Hepatocyte (in vitro differentiated cells): ENCODE measurements at places on chromosomes 4 and X. TPM values are rescaled to one million over a fixed set of nuclear protein-coding genes. Genes with fewer than 3 reads are reported as not detected.

DNA sequence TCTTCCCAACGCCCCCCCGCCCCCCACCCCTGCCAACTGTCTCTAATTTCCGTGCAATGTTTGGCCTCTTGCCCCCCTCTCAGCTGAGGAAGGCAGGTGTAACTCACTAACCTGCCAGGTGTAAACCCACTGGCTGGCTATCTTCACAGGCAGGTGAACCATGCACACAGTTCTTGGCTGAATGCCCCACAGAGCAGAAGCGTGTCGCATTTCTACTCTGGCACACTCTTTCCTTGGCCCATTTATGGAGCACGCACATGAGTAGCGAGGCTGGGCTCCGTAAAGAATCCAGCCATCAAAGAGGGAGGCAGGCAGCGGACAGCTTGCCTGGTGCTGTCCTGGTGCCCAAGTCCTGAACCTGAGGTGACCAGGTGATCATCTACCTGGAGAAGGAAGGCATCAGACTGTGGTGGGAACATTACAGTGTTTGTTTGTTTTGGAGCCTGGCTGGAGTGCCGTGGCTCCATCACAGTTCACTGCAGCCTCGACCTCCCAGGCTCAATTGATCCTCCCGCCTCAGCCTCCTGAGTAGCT, 39.2 kb upstream of the CRMP1 start:
- H3K4me1 ChIP-seq = no peaks in the 10 kb centered on the region
- no peaks in the 10 kb centered on the region for H3K36me3 ChIP-seq
- peaks cover 12% of the 10 kb centered on the region for H3K27me3 ChIP-seq
- no peak for DNase-seq
- H3K4me3 ChIP-seq = no peak overlapping the region

DNA sequence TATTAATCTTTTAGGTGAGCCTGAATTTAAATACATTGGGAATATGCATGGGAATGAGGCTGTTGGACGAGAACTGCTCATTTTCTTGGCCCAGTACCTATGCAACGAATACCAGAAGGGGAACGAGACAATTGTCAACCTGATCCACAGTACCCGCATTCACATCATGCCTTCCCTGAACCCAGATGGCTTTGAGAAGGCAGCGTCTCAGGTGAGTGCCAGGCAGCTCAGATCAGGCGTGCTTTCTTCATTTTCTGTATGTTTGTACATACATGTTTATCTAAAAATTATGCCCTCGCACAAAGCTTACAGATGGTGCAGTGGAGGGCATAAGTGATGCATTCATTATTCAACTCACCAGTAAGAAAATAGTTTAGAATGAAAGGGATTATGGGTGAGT, 85.6 kb downstream of the CPE start:
- no peaks in the 10 kb centered on the region for H3K4me1 ChIP-seq
- no peaks in the 10 kb centered on the region for H3K27me3 ChIP-seq
- H3K4me3 ChIP-seq = no peak overlapping the region
- H3K27ac ChIP-seq = no peak overlapping the region
- H3K36me3 ChIP-seq = no peaks in the 10 kb centered on the region
- DNase-seq = no peak

DNA sequence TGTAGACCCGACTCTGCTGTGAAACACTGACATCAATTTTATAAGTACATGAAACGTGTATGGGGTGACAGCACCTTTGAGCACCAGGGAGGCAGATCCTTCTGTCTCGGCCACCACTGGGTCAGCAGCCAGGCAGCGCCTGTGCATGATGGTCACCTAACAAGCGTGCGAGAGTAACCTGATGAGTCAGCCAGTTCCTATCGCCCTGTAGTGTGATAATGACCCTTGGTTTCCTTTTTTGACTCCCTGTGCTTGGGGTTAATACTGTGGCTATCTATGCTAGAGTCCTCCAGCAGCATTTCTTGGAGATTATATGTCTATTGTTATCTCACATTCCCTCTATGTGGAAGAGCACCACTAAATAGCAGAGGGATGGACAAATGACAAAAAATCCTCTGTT, 101.6 kb downstream of the NPNT start:
- peaks cover 11% of the 10 kb centered on the region for H3K4me1 ChIP-seq
- H3K27me3 ChIP-seq = no peaks in the 10 kb centered on the region
- no peak overlapping the region for H3K4me3 ChIP-seq
- H3K27ac ChIP-seq = peak overlapping the region; percentile 53

DNA sequence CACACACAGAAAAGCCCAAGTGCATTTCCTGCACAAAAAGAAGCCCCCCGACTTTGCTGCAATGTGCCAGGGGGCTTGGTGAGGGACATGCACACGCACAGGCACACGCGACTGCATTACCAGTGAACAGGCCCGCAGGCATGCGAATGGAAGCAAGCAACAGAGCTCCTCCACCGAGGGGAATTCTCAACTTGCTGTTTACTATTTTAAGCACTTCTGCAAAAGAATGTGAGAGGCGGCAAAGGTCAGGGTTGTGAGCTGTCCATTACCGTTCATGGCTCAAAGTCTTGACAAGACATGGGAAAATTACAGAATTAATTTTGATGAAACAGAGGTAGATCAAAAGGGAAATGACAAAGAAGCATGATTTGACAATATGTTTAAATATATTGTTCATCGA, 342.5 kb upstream of the NOCT start:
- H3K36me3 ChIP-seq = no peaks in the 10 kb centered on the region
- H3K4me3 ChIP-seq = no peak overlapping the region
- no peaks in the 10 kb centered on the region for H3K27me3 ChIP-seq
- no peak for DNase-seq

DNA sequence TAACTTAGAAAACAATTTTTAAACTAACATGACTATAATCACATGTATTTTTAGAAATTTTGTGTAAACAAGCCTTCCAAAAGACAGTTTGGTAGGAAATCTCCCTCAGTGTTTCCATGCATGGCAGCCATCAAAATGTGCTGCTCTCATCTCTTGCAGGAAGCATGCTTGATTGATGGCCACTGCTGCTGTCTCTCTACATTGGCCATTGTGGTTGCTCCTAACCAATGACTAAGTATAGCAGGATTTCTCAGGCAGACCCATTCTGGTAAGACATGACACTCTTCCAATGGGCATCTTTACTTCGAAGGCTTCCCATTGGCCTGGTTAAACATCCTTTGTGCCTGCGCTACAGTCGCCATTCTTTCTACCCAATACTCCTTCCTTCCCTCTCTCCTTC, 78.9 kb upstream of the GUCY1A1 start:
- no peak overlapping the region for H3K27ac ChIP-seq
- no peak overlapping the region for H3K4me3 ChIP-seq
- no peaks in the 10 kb centered on the region for H3K4me1 ChIP-seq
- DNase-seq = no peak

- no peaks in the 10 kb centered on the region for H3K27me3 ChIP-seq
- no peak overlapping the region for H3K4me3 ChIP-seq
- DNase-seq = no peak
- H3K36me3 ChIP-seq = no peaks in the 10 kb centered on the region
- H3K27ac ChIP-seq = no peak overlapping the region
Observed at GRCh38 chr4:3524920-3525319, 7.3 kb downstream of the LRPAP1 start.

GRCh38 chr4:38832624-38833528, 23.7 kb downstream of the TLR6 start:
- H3K4me3 ChIP-seq = no peak overlapping the region
- no peak for DNase-seq
- H3K36me3 ChIP-seq = no peaks in the 10 kb centered on the region
- H3K4me1 ChIP-seq = no peaks in the 10 kb centered on the region

DNA sequence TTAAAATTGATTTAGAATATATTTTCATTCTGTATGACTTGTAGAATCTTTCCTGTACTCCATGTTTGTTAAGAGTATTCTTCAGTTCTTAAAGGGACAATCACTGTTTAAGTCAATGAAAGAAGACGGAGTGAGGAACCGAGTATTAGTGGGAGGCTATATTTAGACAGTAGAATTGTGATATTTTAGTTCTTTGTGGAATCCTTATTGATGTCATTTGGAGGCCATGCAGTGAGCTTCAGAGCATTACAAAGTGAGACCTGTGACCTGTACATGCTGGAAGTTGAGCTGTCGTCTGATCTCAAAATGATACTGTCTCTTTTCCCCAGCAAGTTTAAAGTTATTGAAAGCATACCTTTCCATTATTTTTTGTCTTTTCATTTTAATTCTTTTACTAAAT, 394.7 kb downstream of the GALNTL6 start:
- H3K36me3 ChIP-seq = no peaks in the 10 kb centered on the region
- no peaks in the 10 kb centered on the region for H3K4me1 ChIP-seq
- DNase-seq = no peak
- H3K27ac ChIP-seq = no peak overlapping the region
- H3K4me3 ChIP-seq = no peak overlapping the region

DNA sequence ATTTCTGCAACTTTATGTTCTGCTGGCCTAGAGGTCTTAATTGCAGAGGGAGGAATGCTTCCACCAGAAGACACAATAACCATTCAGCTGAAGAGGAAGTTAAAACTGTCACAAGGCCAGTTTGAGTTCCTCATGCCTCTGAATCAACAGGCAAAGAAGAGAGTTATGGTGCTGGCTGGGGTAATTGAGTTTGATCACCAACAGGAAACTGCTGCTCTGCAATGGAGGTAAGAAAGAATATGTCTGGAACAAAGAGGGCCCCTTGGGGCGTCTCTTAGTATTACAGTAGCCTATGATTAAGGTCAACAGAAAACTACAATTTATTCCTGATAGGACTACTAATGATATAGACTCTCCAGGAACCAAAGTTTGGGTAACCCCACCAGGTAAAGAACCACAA, 744.0 kb downstream of the FSTL5 start:
- no peaks in the 10 kb centered on the region for H3K36me3 ChIP-seq
- no peaks in the 10 kb centered on the region for H3K4me1 ChIP-seq
- DNase-seq = peak; percentile 27

GRCh38 chr4:43243433-43244116, 351.1 kb downstream of the GRXCR1 start:
- no peaks in the 10 kb centered on the region for H3K36me3 ChIP-seq
- no peaks in the 10 kb centered on the region for H3K4me1 ChIP-seq
- no peak for DNase-seq
- no peak overlapping the region for H3K4me3 ChIP-seq
- no peak overlapping the region for H3K27ac ChIP-seq

DNA sequence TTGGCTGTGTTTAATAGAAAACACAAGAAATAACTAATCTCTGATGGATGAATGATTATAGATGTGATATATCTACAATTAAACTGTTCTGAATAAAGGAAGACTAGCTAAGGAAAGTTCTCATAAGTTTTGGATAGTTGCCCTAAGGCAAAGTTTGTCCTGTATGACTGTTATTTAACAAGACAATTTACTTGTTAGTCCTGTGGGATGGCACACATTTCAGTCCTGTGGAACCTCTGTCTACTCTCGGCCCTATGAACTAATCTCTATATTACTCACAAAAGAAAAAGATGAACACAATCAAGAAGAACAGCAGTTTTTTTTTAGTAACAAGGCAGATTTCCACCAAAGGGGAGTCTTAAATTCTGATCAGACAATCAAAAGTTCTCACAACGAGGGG, 314.6 kb downstream of the CCSER1 start:
- H3K27ac ChIP-seq = no peak overlapping the region
- no peak for DNase-seq
- H3K27me3 ChIP-seq = no peaks in the 10 kb centered on the region
- H3K4me1 ChIP-seq = peaks cover 6% of the 10 kb centered on the region

DNA sequence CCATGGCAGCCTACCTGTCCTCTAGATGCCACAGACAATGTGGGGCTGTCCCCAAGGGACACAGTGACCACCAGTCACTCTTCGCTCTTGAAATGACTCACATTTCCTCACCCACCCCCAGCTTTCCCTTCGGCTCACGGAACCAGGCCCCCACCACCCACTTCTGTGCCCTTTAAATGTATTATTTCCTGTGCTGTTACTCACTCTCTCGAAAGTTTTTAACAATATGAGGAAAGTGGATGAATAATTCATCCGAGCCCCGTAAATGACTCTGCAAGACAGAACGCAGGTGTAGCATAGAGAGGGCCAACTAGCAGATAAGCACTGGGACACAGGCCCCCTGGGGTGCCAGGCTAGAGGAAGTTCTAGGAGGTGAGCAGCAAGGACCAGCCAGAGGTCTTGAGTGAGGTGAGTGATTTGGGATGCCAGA, 179.5 kb upstream of the TBL1X start:
- no peak overlapping the region for H3K4me3 ChIP-seq
- DNase-seq = no peak
- H3K27ac ChIP-seq = no peak overlapping the region
- H3K27me3 ChIP-seq = no peaks in the 10 kb centered on the region

LUZP4 gene
- polyA plus RNA-seq = not detected in 2 replicates

TCP11X2 gene
- polyA plus RNA-seq = 0.12 and 0.39 TPM in 2 replicates

IKBKG gene
- polyA plus RNA-seq = 30.7 and 32.9 TPM in 2 replicates

BGN gene
- polyA plus RNA-seq = 27.5 and 35.8 TPM in 2 replicates
